ENCODE measurements at places on chromosomes 12 and 14.

DNA sequence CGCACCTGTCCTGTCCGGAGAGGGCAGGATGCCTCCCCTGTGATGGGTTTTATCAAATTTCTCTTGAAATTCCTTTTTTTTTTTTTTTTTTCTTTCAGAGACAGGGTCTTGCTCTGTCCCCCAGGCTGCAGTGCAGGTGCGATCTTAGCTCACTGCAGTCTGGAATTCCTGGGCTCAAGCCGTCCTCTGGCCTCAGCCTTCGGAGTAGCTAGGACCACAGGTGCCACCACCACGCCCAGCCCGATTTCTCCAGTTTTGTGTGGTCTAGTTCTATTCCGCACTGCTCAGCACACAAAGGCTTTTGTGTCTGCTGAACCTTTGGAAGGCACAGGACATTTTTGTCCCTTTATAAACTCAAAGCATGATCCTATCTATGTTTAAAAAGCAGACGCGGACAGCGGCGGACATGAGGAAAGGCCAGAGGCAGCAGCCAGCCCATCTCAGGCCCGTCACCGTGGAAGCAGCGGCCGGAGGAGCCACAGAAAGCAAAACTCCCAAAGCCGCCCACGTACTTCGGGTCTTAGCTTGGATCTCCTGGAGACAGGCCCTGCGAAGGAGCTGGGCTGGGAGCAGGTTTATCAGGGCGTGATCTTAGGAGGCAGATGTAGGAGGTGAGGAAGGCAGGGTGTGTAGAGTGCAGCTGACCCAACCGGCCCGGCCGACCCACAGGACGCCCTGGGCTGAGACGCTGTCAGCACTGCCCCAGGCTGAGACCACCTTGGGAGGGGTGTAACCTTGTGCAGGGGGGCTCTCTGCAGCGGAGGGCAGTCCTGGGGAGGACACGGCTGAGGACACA is 30.9 kb upstream of the FBRSL1 start:
- DNase-seq: no peak

DNA sequence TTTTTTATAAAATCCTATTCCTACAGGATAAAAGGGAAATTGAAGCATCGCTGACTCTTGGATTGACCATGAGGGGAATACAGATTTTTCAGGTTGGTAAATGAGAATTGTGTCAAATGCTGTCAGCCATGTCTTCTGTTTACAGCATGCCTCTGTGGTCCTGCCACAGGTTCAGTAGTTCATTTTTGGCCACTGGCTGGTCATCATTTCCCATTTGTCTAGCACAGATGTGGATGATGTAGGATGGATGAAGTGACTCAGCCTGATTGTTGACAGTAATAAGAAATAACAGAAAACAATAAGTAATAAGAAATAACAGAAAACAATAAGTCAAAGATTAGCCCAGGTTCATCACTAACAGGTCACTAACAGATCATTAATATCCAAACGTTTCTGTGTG is 59.8 kb downstream of the FRMD6 start:
- DNase-seq: no peak

DNA sequence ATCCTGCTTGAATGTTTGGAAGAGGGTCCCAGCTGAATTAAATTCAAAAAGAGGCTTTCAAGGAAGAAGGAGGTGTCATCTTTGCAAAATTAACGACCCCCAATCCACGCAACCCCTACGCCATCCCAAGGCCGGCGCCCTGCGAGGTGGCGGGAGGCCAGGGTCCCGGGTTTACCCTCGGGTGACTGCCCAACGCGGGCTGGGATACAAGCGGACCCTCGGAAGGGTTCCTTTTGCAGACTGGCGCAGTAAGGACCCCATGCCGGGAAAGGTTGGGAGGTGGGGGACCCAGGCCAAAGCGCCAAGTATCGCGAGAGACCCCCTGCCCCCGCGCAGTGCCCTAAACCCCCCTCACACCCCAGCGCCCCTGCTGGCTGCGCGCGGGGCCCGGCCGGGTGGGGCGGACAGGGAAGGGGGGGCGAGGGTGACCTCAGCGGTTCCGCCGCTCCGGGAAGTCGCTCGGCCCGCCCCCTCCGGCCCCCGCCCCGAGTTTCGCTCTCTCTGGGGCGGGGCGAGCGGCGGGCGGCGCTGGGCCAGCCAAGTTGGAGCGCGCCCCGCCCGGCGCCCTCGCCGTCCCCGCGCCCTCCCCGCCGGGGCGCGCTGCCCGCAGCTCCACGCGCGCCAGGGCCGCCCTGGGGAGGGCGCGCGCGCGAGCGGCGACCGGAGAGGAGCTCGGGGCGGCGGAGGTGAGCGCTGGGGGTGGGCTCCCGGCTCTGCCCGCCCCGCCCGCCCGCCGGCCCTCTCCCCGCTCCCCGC is 708 bp upstream of the ZBTB42 start:
- DNase-seq: peak; percentile 94

GRCh38 chr12:27446436-27446835 is at the start of gene SMCO2:
Gene SMCO2 (plus strand): TSS chr12:27446736. CDS start chr12:27470632, 23,896 bp downstream.
- no peak for DNase-seq

DNA sequence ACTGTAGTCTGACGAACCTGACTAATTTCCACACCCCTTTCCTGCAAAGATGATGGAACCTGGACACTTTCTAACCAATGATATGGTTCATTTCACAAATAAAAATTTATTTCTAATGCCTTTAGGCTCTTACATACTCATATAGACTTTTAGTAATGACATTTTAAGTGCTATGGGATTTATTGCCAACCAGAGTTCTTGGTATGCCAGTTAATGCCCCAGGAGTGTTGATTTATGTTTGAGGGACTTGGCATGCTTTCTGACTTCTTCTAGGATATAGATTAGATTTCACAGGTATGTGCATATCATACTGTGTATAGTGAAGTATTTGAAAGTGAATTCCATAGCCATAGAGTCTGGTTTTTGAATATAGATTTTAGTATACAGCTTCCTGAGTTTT is 159.5 kb downstream of the CFAP54 start:
- DNase-seq: no peak

- DNase-seq: no peak
These were observed 317.5 kb upstream of the KITLG start for GRCh38 chr12:88897723-88898122.

GRCh38 chr14:96938946-96939345 is 141.8 kb downstream of the VRK1 start:
- DNase-seq: no peak

DNA sequence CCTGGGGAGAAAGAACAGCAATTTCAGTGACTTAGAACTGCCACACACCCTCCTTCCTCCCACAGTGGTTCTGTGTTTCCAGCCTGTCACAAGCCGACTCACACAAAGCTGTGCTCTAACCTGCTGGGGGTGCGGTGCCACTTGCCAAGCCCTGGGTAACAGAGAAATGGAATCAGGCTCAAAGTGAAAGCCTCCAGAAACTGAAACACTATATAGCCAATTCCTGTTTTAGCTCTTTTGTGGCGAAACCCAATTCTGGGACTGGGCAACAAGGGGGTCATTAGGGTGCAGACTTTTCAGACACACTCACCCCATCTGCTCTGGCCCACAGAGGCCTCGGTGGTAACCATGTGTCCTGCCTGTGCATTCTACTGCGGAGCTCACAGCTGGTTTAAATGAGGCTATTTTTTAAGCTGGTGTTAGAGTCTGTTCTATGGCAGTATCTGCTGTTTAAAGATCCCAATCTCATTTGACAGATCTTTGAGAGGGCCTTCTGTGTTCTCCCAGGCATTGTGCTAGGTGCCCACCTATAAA is 15.2 kb upstream of the ACTR6 start:
- no peak for DNase-seq

GRCh38 chr14:90375934-90376333 is 20.9 kb upstream of the CALM1 start:
- no peak for DNase-seq

DNA sequence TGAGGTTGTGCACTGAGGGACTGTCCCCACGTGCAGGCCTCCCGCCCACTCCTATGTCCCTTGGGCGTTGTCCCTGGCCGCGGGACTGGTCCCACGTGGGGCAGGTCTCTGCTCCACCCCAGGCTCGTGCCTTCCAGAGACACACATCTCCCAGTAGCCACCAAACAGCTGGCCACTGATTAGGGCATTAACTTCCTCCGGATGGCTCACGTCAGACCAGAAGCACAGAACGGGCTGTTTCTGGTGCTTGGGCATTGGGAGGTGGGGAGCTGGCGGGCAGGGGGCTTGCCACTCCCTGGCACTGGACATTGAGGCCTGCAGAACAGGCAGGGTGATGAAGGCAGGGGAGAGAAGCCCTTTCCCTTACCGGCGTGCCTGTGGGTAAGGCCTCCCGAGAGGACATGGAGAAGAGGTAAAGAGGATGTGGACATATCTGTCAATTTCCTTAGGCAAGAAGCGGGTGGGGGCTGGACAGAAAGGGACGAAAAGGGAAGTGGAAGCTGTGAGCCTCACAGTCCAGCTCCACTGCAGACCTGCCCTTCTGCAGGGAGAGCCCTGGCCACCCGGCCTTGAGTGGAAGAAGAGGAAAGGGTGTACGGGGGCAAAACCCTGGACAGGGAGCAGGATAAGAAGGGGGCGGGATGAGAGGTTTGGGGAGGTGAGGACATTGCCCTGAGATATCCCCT is 101.2 kb downstream of the NINJ2 start:
- peak; percentile 71 for DNase-seq

GRCh38 chr12:86600664-86601231 is 344.6 kb upstream of the MGAT4C start:
- DNase-seq: no peak

GRCh38 chr14:52363041-52363704 is 49.1 kb downstream of the PTGER2 start:
- no peak for DNase-seq

DNA sequence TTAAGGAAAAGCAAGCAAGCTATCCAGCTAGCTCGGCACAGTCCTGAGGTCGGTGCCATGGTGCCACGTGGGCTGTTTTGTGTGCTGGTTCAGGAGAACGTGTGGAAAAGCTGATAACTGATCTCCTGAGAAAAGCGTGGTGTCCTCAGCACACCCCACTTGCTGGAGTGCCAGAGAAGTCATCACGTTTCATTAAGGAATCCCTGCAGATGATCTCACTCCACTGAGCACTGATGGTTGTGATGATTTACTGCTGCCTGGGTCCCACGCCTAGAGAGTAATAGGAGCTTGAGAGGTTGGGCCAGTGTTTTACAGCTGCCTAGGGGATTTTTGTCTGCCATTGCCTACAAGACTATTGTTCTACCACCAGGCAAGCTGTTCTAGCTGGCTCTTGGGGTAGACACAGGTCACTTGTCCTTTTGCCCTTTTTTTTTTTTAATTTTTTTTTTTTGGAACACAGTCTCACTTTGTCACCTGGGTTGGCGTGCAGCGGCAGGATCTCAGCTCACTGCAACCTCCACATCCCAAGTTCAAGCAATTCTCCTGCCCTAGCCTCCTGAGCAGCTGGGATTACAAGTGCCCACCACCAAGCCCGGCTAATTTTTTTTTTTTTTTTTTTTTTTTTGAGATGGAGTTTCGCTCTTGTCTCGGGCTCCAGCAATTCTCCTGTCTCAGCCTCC is 42.3 kb upstream of the EVL start:
- peak; percentile 28 for DNase-seq

DNA sequence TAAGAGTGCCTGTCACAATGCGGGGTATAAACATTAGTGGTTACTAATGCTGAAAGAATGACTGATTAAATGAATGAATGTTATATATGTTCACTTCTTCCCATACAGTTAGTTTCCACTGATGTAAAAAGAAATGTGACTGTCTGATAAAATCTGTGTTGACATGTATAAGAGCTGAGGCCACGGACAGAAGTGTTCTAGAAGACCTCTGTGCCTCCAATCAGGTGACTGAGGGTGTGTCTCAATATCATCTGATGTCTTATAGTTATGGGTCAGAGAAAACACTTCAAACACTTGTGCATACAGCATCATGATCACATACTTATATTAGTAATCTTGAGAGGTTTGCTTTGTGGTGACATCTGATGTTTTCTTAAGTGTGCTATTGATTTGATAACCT is 183.4 kb downstream of the TTC7B start:
- DNase-seq: no peak

DNA sequence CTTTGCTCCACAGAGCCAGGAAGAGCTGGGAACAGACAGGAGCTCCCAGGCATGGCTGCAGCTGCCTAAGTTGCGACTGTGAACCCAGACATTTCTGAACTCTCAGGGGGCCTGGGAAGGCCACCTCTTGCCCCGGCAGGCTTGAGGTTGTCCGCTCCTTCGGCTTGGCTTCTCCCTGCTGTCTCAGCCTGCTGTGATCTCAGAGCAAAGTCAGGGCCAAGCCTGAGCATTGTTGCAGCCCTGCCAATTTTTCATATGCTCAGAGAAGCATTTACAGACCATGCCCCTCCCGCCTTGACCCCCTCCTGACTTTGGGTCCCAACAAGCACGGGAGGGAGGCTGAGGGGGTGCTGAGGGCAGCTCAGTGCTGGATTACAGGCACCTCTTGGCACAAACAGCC is 1439.1 kb upstream of the FLRT2 start:
- DNase-seq: no peak

DNA sequence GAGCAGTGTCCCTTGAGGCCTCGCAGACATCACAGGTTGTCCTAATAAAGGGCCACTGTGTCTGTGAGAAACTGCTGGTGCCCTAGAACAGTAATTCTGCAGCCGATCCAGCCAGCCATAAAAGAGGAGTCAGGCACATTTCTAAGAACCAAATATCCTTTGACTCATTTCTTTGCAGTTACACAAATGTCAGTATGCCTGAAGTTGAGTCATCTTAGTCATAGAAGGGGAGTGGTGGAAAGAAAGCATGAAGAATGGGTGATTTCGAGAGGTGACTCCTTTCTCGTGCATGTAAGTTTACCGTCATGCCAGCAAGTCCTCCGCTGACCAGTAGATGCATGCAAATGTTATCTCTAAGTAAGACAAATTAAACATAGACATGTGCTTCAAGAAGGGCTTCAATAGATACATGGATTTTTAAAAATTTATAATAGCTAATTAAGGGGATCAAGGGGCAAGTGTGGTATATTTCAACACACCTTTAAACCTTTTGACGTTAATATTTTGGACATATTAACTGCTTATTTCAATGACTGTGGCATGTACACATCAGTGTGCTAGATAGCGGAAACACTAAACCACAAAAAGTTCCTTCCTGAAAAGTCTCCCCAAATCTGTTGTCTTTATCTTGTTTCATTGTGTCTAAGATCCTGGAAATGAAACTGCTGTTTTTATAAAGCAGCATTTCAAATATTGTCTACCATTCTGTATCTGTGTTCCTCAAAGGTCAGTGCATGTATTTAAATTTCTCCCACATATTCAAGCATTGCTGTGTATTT is 497.4 kb downstream of the NPAS3 start:
- DNase-seq: no peak

- no peak for DNase-seq
These were observed 387.7 kb downstream of the TMTC2 start for GRCh38 chr12:83074358-83074894.

Data from left cardiac atrium (tissue), 4 donors.